Activated CD8-positive, alpha-beta memory T cell treated with anti-CD3 and anti-CD28 coated beads, Interleukin-2, amount 10 ng/mL, durations not matched to agents 7 days and 5 days (primary cell): ENCODE measurements at places on chromosomes 5 and 9.

DNA sequence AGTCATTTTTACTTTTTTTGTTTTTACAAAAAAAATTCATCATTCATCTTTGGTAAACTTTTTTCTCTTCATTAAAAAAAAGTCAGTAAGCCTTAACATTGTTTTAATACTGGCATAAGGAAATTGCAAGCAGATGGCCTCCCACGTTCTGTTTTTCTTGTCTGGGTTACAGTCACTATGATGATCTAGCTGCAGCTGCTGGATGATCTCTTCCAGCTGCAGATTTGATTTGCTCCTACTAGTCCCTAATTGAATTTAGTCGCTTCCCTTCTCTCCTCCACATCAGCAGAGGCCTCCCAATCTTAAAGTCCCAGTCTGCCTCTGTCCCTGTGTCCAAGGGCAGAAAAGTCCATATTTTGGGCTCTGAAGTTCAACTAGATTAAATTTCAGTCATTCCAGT lies 106.8 kb upstream of the PTGER4 start:
- no peak overlapping the region for H3K4me3 ChIP-seq
- H3K36me3 ChIP-seq = no peaks in the 10 kb centered on the region
- H3K4me1 ChIP-seq = peaks cover 10% of the 10 kb centered on the region
- H3K27me3 ChIP-seq = no peaks in the 10 kb centered on the region
- no peak for DNase-seq
- no peak overlapping the region for H3K27ac ChIP-seq

- peaks cover 1% of the 10 kb centered on the region for H3K36me3 ChIP-seq
- no peak overlapping the region for H3K27ac ChIP-seq
- H3K27me3 ChIP-seq = no peaks in the 10 kb centered on the region
- no peak overlapping the region for H3K4me3 ChIP-seq
Measured at GRCh38 chr5:131206772-131207171, 36.0 kb downstream of the LYRM7 start.

DNA sequence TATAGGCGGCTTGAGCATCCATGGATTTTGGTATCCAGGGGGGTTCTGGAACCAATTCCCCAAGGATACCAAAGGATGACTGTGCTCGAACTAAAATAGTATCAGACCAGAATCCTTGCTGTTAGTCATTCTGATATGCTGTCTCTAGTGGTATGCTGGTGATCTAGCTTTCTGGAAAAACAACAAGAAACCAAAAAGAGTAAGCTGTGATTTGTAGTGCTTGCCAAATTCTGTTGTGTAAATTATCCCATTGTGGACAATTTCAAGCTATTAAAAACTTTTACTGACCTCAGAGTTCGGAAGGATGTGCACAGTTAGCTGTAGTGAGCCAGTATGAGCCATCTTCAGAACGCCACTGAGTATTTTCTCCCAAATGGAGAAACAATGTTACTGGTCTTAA lies 99.0 kb upstream of the FBN2 start:
- no peaks in the 10 kb centered on the region for H3K4me1 ChIP-seq
- DNase-seq = no peak
- no peak overlapping the region for H3K27ac ChIP-seq
- H3K36me3 ChIP-seq = no peaks in the 10 kb centered on the region
- H3K27me3 ChIP-seq = no peaks in the 10 kb centered on the region

GRCh38 chr9:12964271-12964670 lies 189.5 kb downstream of the LURAP1L start:
- H3K36me3 ChIP-seq = no peaks in the 10 kb centered on the region
- H3K27me3 ChIP-seq = no peaks in the 10 kb centered on the region
- DNase-seq = no peak
- H3K4me3 ChIP-seq = no peak overlapping the region
